Cardiac septum (tissue), 1 donor: ENCODE measurements at places on chromosomes 1 and 21. TPM values are rescaled to one million over a fixed set of nuclear protein-coding genes. Genes with fewer than 3 reads are reported as not detected.
A peak's percentile ranks its signal among the peaks of the same experiment; 100 is the strongest.

The IFFO2 gene
- total RNA-seq: 4.6 TPM

The RASSF5 gene
- 15.5 TPM for total RNA-seq

The FAM76A gene
- total RNA-seq: 11.5 TPM

The FCER1A gene
- 1.2 TPM for total RNA-seq

The RGS8 gene
- not detected for total RNA-seq

The GNAT2 gene
- total RNA-seq: not detected

The LRRC71 gene
- total RNA-seq: not detected

The FMO3 gene
- 1.2 TPM for total RNA-seq

The TAF1A gene
- total RNA-seq: 3.9 TPM

The STUM gene
- 0.78 TPM for total RNA-seq

- no peak for DNase-seq
Observed at GRCh38 chr1:32626176-32626575, 24.2 kb downstream of the ZBTB8OS start.

DNA sequence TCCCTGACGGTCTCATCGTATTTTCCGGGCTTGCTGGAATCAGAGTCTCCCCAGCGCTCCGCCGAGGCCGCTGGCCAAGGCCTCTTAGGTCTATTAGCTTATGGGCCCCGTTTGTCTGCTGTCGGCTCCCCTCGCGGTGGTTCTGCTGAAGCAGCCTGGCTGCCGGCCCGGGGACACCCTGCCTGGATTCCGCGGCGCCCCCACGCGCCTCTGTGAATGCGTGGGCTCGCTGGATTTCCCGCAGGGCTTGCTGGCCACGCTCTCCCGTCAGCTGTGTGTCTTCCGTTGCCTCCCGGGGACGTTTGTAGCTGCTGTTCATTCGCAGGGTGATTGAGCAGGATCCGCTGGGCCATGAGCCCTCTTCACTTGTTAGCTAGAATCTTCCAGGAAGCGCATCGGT, 8.4 kb downstream of the LRRC3 start:
- no peak for DNase-seq

- no peak for DNase-seq
Observed at GRCh38 chr1:69244211-69244610, 323.5 kb upstream of the LRRC7 start.

- DNase-seq: no peak
Observed at GRCh38 chr1:8815582-8816151, 1.8 kb downstream of the RERE start.

GRCh38 chr1:53073287-53073686, 11.3 kb downstream of the PODN start:
- peak; percentile 44 for DNase-seq

- DNase-seq: no peak
Observed at GRCh38 chr1:182183606-182184005, 122.1 kb upstream of the ZNF648 start.

- DNase-seq: no peak
Observed at GRCh38 chr21:44616591-44616926, 4.7 kb downstream of the KRTAP10-8 start.

DNA sequence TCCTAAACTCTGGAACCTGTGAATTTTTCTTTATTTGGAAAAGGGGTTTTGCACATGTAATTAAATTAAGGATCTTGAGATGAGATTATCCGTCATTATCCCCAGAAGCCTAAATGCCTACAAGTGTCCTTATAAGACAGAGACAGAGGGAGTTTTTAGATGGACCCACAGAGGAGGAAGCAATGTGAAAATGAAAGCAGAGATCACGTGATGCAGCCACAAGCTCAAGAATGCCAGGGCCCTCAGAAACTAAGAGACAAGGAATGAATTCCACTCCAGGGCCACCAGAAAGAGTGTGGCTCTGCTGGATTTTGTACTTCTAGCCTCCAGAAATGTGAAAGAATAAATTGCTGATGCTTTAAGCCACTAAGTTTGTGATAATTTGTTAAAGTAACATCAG, 183.6 kb upstream of the UBE2U start:
- DNase-seq: no peak

DNA sequence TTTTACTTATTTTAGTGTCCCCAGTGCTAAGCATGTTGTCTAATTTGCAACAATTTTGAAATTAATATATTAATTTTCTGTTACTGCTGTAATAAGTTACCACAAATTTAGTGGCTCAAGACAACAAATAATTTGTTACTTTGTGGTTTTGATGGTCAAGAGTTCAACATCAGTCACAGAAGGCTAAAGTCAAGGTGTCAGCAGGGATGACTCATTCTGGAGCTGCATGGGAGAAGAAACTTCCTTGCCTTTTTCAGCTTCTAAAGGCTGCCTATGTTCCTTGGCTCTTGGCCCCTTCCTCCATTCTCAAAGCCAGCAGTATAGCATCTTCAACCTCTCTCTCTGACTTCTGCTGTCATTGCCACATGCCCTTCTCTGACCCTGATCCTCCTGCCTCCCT, 271.8 kb downstream of the HLX start:
- DNase-seq: no peak

DNA sequence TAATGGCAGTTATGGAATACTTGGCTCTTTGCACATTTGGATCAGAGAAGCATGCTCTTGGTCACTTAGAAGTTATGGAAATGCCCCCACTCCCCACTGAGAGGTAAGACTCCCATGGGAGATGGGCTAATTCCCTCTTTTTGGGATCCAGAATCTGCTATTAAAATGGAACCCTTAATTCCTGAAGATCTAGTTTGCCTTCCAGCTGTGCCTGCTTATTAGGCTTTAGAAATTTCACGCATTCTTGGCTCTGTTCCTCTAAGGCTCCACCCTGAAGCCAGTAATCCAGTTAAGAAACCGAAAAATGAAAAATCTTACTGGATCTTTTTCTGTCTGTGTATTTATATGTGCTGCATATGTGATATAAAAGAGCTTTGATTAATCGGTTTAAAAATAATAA, 76.7 kb downstream of the USH2A start:
- no peak for DNase-seq

DNA sequence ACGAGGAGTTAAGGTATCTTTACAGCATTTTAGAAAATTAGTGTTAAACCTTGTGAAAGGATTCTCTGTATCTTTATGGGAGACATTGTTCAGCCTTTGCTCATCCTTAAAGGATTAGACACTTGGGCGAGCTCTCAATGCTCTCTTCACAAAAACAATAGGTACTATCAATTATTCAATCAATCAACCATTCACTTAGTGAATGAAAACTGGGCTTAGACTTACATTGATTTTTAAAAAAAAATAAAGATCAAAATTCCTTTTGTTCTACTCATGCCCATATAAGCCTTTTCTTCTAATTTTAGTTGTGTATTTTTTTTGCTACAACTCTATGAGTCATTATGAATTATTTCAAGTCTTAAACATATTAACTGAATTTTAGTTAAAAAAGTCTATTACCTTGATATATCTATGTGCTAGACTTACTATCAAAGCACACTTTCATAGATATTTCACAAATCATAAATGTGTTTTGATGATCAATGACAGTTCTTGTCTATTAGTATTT, 181.2 kb downstream of the DPYD start:
- no peak for DNase-seq

- DNase-seq: no peak
Observed at GRCh38 chr21:20737227-20737913, 260.8 kb upstream of the NCAM2 start.

DNA sequence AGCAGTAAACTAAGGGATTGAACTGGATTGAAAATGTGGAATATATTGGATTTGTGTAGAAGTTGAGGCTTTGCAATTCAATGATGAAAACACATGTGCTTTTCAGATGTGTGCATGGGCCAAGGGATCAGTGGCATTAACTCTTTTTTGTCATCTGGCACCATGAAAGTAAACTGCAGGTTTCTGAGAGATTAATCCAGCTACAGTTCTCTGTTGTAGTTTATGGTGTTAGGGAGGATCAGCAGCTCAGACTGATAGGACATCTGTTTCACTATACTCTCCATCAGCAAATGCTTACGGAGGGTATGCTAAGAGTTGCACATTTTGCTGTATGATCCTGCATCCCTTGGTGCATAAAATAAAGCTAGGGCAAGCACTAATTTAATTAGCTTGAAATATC, 82.6 kb downstream of the C1orf21 start:
- no peak for DNase-seq

DNA sequence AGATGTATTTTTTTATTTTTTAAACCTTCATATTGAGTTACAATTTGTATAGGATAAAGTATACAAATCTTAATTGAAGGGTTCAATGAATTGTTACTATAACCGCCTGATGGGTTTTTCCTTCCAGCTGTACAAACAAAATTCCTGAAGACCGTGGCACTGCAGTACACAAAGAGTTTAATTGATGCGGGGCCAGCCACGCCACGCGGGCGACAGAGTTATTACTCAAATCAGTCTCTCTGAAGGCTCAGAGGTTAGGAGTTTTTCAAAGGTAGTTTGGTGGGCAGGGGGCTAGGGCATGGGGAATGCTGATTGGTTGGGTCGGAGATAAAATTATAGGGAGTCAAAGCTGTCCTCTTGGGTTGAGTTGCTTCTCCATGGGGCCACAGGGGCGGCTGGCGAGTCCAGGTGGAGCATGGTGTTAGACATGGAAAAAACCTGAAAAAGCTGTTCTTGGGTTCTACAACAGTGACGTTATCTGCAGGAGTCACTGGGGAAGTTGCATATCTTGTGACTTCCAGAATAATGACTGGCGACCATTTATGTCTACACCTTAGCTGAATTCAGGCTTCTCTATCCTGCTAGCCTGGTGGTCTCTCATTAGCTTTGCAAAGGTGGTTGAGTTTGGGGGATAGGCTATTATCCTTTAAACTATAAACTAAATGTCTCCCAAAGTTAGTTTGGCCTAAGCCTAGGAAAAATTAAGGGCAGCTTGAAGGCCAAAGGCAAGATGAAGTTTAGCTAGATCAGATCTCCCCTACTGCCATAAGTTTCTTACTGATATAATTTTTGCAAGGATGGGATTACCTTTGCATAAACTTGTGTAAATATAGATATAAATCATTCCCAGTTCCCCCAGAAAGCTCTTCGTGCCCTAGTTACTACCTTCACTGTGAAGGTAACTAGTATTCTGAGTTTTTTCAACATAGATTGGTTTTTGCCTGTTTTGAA, 13.0 kb upstream of the TMEM9 start:
- peak; percentile 68 for DNase-seq

GRCh38 chr1:147515045-147515869, 26.0 kb upstream of the BCL9 start:
- no peak for DNase-seq

DNA sequence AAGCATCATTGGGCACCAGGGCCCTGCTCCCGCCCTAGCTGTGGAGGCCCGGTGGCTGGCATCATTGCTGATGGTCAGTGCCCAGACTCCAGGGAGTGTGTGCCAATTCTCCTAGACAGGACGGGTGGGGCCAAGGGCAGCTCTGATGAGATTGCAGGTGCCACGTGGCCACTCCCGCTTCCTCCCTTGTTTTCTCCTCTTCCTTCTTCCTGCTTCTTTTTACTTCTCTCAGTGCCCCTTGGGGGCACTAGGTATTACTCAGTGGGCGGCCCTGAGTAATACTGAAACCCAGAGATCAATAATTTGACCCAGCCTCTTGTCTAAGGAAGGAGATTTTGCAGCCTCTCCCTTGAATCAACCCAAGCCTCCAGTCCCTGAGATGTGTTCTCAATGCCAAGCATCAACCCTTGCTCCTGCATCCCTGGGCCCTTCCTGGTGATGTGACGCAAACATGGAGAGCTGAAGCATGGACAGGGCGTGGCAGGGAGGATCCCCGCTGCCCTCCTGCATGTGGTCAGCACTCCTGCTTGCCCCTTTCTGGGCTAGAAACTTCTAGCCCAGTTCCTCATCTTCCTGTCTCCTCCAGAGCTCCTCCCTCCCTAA, 32.4 kb downstream of the CDK18 start:
- DNase-seq: peak; percentile 77

GRCh38 chr21:26842974-26843932, 2.0 kb downstream of the ADAMTS1 start:
- peak; percentile 95 for DNase-seq

- no peak for DNase-seq
Observed at GRCh38 chr1:59500950-59501742, 204.3 kb downstream of the FGGY start.

GRCh38 chr1:102002057-102002456, 5.3 kb upstream of the OLFM3 start:
- DNase-seq: no peak

- DNase-seq: no peak
Observed at GRCh38 chr1:200115532-200115931, 88.0 kb downstream of the NR5A2 start.

DNA sequence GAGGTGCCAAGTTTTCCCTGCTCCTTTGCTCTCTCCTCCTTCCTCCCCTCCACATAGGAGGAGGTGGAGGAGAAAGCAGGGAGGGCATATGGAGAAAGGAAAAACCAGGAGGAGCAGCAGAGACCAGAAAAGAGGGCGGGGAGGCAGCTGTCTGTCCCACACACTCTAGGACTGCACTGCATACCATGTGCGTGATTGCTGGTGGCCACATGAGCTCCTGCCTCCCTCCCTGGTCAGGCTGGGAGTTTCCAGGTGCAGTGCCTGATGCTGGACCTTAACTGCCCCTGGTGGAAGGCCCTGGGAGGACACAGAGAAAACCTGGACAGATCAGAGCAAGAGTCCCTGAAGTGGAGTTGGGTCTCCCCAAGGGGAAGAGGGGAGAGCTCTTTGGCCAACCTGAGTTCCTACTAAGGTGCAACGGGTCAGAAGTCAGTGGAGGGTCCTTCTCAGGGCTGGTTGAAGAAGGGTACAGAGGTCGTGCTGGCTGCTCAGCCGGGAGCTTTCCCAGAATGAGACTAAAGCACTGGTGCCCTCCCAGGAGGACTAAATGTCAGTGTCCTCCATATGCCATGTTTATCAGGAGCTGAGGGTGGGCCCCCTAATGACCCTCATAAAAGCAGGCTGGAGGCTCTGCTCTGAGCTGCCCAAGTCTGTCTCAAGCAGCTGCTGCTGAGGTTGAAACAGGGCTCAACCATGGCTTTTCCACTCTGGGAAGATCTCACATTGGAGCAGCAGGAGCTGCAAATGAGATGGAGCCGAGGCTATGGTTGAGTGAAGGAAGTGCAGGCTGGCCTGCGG, 3.5 kb upstream of the LGR6 start:
- DNase-seq: no peak

DNA sequence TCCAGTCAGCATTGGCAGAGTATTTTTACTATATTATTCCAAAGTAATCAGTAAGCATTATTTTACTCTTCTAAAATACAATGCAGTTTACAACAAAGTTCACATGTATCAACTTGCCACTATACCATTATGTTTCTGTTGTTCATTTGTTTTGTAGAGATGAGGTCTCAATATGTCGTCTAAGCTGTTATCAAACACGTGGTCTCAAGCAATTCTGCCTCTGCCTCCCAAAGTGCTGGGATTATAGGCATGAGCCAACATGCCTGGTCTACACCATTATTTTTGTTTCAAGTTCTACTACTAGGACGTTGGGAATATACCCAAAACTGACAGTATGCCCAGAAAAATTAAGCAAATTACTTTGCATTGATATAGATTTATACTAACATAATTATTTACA, 19.8 kb downstream of the FAF1 start:
- no peak for DNase-seq

- no peak for DNase-seq
Observed at GRCh38 chr1:100130552-100131077, 2.1 kb downstream of the SASS6 start.

GRCh38 chr1:64388336-64388735, 81.6 kb upstream of the CACHD1 start:
- no peak for DNase-seq

- no peak for DNase-seq
Observed at GRCh38 chr1:50492142-50492541, 68.9 kb upstream of the DMRTA2 start.

GRCh38 chr1:152162792-152163463, 3.9 kb upstream of the RPTN start:
- DNase-seq: no peak

- DNase-seq: no peak
Observed at GRCh38 chr1:67717876-67718275, 32.9 kb downstream of the GADD45A start.
